ENCODE measurements at places on chromosomes 5 and 9.

DNA sequence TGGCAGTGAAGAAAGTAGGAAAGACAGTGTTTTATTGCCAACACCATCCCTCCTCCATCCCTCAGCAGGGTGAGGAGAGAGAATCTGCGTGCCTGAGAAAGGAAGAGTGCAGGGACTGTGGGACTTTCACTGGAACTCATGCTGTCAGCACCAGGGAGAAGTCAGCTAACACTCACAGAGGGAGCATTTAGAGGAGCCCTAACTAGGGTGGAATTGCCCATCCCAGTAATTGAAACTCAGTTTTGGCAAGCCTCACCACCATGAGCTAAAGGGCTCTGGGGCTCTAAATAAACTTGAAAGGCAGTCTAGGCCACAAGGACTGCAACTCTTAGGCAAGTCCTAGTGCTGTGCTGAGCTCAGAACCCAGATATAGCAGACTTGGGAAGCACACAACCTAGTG, 622.3 kb downstream of the SEMA5A start:
- no peak for DNase-seq

DNA sequence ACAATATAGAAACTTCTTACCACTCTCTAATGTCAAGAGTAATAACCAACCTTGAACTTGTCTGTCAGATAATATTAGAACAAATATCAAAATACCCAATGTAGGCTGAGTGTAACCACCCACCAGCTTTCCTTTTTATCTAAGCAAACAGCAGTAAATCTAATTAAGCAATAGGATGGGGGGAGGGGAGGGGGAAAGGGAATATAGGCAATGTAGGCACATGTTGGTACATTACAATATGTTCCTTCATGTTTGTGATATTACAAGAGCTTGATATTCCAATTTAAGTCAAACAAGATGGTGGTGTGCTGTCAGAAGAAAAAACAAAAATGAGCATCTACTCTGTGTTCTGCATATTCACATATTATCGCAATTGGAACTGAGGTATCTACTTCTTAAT, 158.2 kb downstream of the DENND1A start:
- no peak for DNase-seq

DNA sequence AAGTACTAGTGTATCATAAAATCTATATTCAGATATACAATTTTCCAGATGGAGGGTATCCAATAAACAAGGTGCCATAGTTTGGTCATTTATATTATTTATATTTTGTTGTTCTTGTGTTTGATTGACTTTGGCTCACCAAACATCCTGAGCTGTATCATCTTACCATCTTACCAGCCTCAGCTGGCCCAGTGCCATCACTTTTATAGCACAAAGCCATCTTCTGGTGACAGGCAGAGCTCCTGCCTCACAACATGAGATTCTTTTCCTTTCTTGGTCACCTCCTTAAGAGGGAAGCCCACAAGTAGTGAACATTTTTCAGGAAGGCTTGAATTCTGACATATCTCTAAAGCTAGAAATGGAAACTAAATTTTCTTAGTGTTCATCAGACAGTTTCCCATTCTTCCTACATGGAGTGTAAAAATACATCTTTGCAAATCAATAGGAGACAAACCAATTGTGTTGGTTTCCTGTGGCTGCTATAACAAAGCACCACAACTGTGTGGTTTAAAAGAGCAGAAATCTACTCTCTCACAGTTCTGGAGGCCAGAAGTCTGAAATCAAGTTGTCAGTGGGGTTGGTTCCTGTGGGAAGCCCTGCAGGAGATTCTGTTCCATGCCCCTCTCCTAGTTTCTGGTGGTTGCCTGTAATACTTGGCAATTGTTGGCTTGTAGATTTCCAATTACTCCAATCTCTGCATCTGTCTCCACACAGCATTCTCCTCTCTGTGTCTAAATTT, 341.8 kb downstream of the MAN2A1 start:
- no peak for DNase-seq

GRCh38 chr5:80937584-80938356, 22.4 kb upstream of the RASGRF2 start:
- no peak for DNase-seq

- no peak for DNase-seq
Measured at GRCh38 chr9:36169166-36169565, at the start of gene CCIN. TSS of gene CCIN (plus strand) at chr9:36169388. CDS start at chr9:36169503, 115 bp downstream.

DNA sequence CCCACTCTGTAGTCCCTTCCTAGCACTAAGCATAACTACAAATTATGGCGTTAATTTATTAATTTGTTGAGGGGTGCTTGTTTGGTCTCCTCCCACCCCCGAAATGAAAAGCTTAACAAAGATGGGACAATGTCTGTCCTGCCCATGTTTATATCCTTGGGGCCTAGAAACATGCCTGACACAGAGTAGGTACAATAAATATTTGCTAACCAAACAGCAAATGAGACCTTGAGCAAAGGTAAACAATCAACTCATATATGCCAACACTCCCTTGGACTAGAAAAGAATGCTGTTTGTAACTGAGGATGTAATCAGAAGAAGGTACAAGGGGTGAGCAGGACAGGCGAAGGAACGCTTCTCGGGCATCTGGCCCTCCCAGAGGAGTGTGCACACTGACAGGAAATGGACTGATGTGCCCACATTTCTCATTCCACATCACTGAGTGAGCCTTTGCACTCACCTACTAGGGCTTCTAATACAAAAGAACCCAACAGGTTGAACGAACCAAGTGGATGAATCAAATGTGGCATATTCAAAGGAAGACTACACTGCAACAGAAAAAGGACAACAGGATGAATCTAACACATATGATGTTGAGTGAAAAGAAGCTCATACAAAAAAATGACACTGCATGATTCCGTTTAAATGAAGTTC, 66.8 kb downstream of the MED27 start:
- no peak for DNase-seq

GRCh38 chr5:66010476-66010875, 84.1 kb downstream of the ERBIN start:
- DNase-seq: no peak

DNA sequence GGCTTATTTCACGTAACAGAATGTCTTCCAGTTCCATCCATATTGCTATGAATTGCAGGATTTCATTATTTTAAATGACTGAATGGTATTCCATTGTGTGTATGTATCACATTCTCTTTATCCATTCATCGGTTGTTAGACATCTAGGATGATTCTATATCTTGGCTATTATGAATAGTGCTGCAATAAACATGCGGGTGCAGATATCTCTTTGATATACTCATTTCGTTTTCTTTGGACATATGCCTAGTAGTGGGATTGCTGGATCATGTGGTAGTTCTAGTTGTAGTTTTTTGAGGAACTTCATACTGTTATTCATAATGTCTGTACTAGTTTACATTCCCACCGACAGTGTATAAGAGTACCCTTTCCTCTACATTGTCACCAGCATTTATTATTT, 460.5 kb downstream of the MAN2A1 start:
- DNase-seq: no peak

GRCh38 chr9:1599961-1600360, 415.2 kb upstream of the SMARCA2 start:
- no peak for DNase-seq

- DNase-seq: no peak
Measured at GRCh38 chr9:97753975-97754374, 56.8 kb upstream of the XPA start.

DNA sequence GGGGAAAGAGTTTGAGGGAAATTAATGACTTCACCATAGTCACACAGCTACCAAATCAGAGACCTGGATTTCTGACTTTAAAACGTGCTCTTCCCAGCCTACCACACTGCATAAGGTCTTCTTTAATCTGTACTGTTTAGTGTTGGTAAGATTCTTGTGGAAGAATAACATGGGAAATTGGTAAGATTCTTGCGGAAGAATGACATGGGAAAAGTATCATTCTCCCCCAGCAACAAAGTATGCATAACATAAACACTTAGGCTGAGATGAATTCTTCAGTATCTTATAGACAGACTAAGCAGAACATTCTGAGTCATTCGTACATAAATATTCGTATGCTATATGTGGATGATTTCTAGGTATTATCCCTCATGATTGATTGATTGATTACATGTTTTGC, 170.4 kb downstream of the FOCAD start:
- no peak for DNase-seq

- no peak for DNase-seq
Measured at GRCh38 chr5:11121885-11122284, 360.9 kb upstream of the DAP start.

- peak; percentile 45 for DNase-seq
Measured at GRCh38 chr5:177426566-177427210, at the start of gene GRK6. TSS of gene GRK6 (plus strand) at chr5:177426676. CDS start at chr5:177426846, 170 bp downstream.

- no peak for DNase-seq
Measured at GRCh38 chr9:111038331-111039230, at the start of gene LPAR1. TSS of gene LPAR1 (minus strand) at chr9:111038470. CDS start at chr9:110972117, 66,353 bp downstream.

DNA sequence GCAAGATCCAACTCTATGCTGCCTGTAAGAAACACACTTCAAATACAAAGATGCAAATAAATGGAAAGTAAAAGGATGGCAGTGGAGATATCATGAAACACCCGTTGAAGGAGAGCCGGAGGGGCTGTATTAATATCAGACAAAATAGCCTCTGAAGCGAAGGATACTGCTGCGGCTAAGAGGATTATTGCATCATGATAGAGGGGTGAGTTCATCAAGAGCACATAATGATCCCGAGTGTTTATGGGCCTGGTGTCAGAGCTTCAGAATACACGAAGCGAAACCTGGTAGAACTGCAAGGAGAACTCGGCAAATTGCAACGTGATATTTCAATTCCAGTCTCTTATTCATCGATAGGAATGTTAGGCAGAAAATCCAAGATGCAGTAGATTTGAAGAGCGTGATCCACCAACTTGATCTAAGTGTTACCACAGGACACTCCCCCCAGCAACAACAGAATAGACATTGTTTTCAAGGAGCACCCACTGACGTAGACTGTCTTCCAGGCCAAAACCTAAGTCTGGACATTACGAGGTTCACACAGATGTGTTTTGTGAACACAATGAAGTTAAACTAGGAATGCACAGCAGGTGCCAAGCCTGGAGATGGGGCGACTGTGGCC, 27.7 kb upstream of the QSOX2 start:
- no peak for DNase-seq

DNA sequence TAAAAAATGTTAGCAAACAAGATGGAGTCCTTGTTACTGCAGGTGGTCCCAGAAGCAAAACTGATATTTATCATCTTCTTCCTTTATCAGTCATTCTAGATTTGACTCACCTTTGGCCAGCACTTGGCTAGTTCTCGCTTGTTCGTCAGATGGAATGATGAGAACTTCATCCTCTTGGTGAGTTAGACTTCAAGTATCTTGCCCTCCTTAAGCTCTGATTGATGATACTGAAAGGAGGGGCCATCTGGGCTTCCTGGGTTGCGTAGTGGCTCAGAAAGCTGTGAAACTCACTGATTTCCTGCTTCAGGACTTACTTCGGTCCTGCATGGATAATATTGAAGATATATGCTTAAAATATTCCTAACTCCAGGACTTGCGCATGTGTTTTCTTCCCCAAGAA, 1248.2 kb upstream of the CDH9 start:
- DNase-seq: no peak

GRCh38 chr5:439181-439580, 3.8 kb upstream of the EXOC3 start:
- no peak for DNase-seq

DNA sequence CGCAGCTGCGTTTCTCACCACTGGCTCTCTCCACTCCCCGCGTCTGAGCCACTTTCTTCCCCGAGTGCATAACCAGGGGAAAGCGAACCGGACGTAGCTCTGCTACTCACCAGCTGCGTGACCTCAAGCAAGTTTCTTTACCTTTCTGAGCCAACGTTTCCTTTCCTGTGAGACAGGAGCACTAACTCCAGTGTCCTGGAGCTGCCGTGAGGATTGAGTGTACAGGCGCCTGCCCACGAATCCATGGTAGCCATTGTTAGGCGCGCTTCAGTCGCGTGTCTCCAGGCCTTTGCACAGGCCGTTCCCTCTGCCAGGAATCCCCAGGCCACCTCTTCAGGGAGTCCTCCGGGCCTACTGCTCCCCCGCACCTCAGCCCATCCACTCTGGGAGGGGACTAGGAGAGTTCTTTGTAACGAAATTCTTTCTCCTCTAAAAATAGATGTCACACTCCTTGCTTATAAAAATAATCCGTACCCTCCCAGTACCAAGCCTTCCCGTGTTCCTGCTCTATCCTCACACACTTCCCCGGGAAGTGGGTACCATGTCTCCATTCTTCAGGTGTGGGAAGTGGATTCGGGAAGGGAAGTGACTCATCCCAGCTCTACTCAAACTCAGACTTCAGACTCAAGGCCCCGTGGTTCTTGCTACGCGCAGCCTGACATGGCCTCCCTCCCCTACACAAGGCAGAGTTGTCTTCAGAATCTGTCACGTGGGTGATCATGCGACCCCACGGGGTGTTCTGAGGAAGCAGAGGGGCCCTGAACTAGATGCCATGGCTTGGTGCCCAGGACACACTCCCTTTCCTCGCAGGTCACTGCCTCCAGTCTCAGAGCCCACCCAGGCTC, 16.1 kb upstream of the CRB2 start:
- peak; percentile 23 for DNase-seq

- no peak for DNase-seq
Measured at GRCh38 chr9:26574256-26574655, 318.3 kb downstream of the CAAP1 start.

DNA sequence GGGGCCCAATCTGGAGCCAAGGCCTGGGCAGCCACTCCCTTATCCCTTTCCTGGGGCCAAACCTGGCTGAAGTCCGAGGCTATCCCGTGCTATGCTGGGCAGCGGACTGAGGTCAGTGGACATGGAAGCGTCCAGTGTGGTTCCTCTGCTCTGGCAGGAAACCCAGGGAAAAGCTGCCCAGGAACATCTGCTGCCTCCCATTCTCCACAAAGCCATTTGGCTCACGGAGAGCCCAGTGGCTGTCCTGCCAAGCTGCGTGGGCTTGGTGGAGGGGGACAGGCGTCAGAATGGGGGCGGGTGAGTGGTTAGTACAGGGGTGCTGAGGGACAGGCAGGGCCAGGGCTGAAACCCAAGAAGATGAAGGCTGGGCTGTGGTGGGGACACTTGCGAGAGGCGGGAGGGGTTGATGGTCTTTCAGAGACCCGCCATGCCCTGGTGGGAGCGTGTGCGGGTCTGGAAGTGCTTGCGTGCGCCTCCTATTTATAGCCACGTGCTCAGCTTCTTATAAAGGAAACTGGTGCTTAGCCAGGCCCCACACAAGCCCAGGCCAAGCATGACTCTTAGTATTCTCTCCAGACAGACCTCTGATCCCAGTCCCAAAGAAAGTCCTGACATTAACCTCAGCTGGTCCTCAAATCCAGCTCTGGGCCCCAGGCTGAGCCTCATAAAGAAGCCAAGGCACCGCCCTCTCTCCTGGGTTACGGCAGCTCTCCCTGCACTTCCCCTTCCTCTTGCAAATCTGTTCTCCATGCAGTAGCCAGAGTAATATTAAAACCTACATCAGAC, 9.4 kb upstream of the SLC6A7 start:
- DNase-seq: no peak

DNA sequence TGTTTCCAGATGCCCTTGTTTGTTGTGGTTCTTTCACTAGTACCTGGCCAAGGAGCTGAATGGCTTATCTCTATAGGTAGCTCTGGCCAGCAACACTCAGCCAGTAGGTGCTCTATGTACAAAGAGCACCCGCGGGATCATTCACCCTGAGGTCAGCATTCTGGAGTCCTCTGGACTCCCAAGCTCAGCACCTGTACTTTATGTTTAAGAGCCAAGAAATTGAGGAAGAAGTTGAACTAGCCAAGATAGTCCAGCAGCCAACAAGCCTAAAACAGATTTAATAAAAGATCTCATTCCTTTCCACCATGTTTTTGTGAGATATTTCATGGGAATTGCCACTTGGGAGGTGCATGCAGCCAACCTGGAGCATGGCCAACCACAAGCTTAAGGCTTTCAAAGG, 242.6 kb upstream of the PAPPA start:
- DNase-seq: no peak

Measured in stimulated activated CD8-positive, alpha-beta memory T cell treated with anti-CD3 and anti-CD28 coated beads, Interleukin-15, amount 100 ng/mL, for 4 hours (primary cell).